ENCODE measurements at places on chromosomes 6 and 20. TPM values are rescaled to one million over a fixed set of nuclear protein-coding genes. Genes with fewer than 3 reads are reported as not detected.

PSORS1C2 gene
- not detected for total RNA-seq

FAM217A gene
- total RNA-seq, result not detected

HSPA1L gene
- 1.2 TPM for total RNA-seq

DNAAF9 gene
- total RNA-seq, result 18.4 TPM

SPEF1 gene
- total RNA-seq, result not detected

ENPP4 gene
- 0.74 TPM for total RNA-seq

TGM3 gene
- total RNA-seq, result not detected

LRP11 gene
- total RNA-seq, result 130 TPM

B3GAT2 gene
- total RNA-seq, result not detected

SLC22A16 gene
- total RNA-seq, result not detected

SPINT4 gene
- total RNA-seq, result not detected

SERINC3 gene
- 90.9 TPM for total RNA-seq

TRIM10 gene
- total RNA-seq, result not detected

METTL24 gene
- not detected for total RNA-seq

BEND6 gene
- 14.3 TPM for total RNA-seq

PEX3 gene
- total RNA-seq, result 24.9 TPM

PDYN gene
- not detected for total RNA-seq

BEND3 gene
- 5.5 TPM for total RNA-seq

MYB gene
- 4.0 TPM for total RNA-seq

HLA-DRA gene
- total RNA-seq, result not detected

TASP1 gene
- 9.1 TPM for total RNA-seq

EPHA7 gene
- total RNA-seq, result under 0.01 TPM

CDH26 gene
- total RNA-seq, result 0.09 TPM

APMAP gene
- 159 TPM for total RNA-seq

MYL9 gene
- 35.2 TPM for total RNA-seq

DLL1 gene
- under 0.01 TPM for total RNA-seq

DYNLT2 gene
- 0.83 TPM for total RNA-seq

PCIF1 gene
- 8.4 TPM for total RNA-seq

DAAM2 gene
- total RNA-seq, result 1.4 TPM

TRERF1 gene
- total RNA-seq, result 1.8 TPM

ZNF184 gene
- 7.2 TPM for total RNA-seq

SCAND1 gene
- 27.4 TPM for total RNA-seq

MUC22 gene
- total RNA-seq, result not detected

CRISP2 gene
- not detected for total RNA-seq

TRIM40 gene
- total RNA-seq, result not detected

C20orf144 gene
- total RNA-seq, result 0.05 TPM

SYCP2L gene
- total RNA-seq, result 0.59 TPM

PBX2 gene
- 36.2 TPM for total RNA-seq

CFB gene
- total RNA-seq, result 28.8 TPM

ARMH2 gene
- total RNA-seq, result not detected

BANF2 gene
- total RNA-seq, result not detected

C20orf204 gene
- total RNA-seq, result 0.88 TPM

CST5 gene
- not detected for total RNA-seq

PROKR2 gene
- not detected for total RNA-seq

TBXT gene
- not detected for total RNA-seq
